ENCODE measurements at places on chromosomes 1 and 21. TPM values are rescaled to one million over a fixed set of nuclear protein-coding genes. Genes with fewer than 3 reads are reported as not detected.

DNA sequence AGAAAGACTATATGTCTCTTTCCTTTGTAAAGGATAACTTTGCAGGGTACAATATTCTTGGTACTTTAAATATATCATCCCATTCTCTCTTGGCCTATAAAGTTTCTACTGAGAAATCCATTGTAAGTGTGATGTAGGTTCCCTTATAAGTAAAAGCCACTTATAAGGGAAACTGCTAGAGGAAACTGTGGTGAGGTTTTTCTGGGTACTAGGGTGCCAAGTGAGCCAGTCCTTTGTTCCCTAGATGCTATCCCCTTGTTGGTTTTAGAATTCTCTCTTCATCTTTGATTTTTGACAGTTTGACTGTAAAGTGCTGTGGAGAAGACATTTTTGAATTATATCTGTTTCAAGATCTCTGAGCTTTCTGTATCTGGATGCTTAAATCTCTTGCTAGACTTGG lies 108.9 kb upstream of the NEK7 start:
- no peak for DNase-seq

DNA sequence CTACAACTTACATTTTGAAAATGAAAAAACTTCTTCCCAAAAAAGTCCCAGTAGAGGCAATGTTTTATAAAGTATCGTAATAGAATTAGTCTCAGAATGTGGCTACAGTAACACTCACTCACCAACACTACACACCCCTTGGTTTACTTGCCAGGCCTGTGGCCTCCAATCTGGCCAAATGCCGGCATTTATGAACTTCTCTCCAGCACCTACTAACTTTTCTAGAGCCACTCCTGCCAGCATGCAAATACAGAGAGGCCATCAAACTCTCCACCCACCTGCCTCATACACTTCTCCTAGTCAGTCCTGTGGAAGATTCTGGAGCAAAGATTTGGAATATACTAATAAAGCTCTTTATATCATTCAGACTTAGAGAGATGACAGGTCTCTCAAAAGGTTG lies 32.3 kb downstream of the STPG1 start:
- DNase-seq: peak; percentile 9

DNA sequence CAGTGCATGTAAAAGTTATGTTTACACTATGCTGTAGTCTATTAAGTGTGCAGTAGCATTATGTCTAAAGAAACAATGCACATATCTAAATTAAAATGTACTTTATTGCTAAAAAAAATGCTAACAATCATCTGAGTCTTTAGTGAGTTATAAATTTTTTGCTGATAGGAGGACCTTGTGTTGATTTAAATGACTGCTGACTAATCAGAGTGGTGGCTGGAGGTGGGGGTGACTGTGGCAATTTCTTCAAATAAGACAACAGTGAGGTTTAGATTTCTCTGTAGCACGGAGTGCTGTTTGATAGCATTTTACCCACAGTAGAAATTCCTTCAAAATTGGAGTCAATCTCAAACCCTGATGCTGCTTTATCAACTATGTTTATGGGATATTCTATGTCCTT lies 37.0 kb downstream of the HS2ST1 start:
- no peak for DNase-seq

GRCh38 chr1:40141878-40142535 lies 19.2 kb upstream of the RLF start:
- DNase-seq: no peak

DNA sequence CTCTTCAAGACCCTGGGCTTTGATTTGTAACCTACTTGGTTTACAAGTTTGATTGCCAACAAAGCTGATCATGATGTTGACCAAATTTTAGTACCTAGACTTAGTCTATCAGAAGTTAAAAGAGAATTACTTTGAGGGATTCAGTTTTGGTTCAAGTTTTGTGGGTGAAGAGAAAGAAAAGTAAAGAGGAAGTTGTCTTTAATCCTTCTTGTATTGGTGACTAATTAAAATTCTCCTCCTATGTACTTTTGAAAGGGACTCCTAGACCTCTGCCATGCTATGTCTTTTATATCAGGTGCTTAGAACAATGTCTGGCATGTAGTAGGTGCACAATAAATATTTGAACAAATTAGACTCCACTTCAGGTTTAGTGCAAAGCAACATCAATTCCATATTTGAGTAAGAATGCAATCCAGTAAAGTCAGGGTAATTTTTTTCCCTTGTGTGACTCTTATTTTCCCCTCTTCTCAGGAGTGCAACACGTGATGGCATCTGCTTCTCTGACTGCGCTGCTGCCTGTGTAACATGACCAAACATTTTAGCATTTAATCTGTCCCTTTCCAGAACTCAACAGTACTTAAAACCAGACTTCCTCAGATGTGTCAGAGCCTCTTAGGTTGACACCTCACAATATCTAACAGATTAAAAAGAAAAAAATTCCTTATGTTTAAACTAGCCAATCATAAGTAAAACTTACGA lies 41.1 kb upstream of the KCNQ4 start:
- no peak for DNase-seq

DNA sequence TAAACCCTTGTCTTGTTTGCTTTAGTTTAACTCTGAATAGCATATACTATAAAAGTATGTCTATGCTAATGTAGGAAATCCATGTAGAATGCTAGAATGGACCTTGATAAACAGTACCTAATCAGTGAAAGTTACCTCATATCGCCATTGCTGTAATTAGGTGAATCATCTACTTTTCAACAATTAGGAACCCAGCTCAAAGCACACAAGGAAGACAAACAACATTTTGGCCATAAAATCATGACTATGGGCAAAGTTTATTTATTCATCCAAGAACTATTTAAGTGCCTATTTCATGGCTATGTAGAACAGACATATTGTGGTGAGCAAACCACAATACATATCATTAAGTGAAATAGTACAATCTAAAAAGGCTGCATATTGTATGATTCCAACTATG lies 1043.2 kb downstream of the BRINP3 start:
- DNase-seq: no peak

DNA sequence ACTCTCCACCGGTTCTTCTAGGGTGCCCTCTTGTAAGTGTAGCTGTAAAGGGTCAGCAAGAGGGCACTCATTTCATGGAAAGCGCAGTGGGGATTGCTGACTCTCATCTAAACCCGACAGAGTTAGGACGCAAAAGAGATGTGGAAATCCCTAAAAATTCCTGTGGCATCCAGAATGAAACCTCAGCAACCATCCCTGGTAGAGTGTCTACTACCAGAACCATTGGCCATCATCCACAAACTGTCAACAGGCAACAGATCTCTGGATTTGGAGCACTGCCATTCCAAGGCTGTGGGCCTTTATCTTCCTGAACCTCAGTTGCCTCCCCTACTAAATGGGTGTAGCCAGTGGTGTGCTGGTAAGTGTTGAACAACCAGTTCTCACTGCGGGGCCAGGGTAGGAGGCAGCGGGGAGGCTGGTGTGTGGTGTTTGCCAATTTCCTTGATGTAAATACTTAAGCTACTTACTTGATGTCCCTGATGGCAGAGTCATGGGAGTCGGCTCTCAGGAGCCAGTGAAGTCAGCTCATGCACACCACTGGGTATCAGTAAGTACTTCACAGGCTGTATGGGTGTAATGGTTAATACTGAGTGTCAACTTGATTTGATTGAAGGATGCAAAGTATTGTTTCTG lies 195.8 kb downstream of the KAZN start:
- no peak for DNase-seq

DNA sequence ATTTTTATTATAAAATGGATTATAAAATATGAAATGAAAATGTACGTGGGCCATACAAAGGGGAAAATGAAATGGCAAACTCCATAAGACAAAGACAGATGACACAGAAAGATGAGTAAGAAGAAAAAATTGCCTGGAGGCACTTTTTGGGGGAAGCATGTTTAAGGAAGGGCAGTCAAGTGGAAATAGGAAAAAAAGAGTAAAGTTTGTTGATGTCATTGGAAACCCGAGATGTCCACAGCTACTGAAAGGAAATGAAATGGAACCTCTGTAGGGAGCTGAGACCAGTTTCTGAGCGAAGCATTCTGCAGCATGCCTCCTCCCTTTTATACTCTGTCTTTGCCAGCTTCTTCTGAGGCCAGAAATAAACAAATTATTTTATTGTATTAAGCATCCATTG lies 203.4 kb upstream of the UBE2U start:
- no peak for DNase-seq

DNA sequence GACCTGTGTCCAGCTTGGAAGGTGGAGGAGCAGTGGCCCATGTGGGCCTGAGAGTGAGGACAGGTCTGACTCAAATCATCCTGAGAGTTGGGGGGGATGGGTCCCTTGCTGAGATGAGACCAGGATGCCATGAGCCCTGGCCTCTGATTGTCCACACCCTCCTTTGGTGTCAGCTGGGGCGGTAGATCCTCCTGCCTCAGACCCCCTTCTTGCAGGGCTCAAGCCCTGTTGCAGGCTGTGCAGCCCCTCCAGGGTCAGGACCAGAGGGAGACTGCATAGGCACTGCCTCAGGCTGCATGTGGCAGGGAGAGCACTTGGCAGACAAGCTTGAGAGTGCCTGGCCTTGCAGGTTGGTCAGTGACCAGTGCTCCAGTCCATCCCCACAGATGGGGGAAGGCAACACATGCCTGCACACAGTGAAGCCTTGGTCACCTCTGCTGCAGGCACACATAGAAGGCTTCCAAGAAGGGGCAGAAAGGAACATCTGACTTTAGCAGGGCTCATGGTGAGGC lies 82.2 kb upstream of the ACTRT2 start:
- DNase-seq: no peak

DNA sequence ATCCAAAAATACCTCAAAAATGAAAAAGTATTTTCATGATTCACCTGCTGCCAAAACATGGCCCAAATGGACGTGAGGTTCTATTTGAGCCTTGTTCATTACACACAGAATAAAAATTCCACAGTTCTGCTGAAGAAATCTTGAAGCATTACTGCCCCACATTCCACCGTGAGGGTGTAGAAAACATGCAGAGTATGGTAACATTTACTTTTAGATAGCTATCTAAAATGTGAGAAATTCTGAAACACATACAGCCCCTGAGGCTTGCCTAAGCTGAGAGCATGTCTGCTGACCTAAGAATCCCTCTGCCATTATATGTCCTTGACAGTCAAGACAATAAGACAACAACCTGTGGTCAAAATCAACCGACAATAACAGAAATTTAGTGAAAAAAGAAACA lies 186.5 kb downstream of the DSCAM start:
- DNase-seq: no peak

GRCh38 chr1:66695116-66695515 lies 57.1 kb upstream of the DYNLT5 start:
- DNase-seq: no peak

GRCh38 chr1:77018311-77018710 lies 151.0 kb downstream of the ST6GALNAC5 start:
- no peak for DNase-seq

GRCh38 chr1:193421487-193421886 lies 235.1 kb upstream of the B3GALT2 start:
- no peak for DNase-seq

RUNX3 gene
- total RNA-seq: 2.3 TPM

CTTNBP2NL gene
- 10.2 TPM for total RNA-seq

IGSF3 gene
- 17.6 TPM for total RNA-seq

CAMK1G gene
- total RNA-seq: 0.28 TPM

CYP4Z1 gene
- not detected for total RNA-seq

GCSAML gene
- not detected for total RNA-seq

IVL gene
- total RNA-seq: not detected

ADGRL4 gene
- 28.2 TPM for total RNA-seq

CD2 gene
- 1.6 TPM for total RNA-seq
